Left cardiac atrium (tissue), 4 donors: ENCODE measurements at places on chromosomes 12 and 14. TPM values are rescaled to one million over a fixed set of nuclear protein-coding genes. Genes with fewer than 3 reads are reported as not detected.

Gene CMTM5
- 1.4 TPM for total RNA-seq

Gene STAT2
- total RNA-seq: 52.2 TPM

Gene INHBE
- not detected for total RNA-seq

Gene CLEC7A
- total RNA-seq: 7.4 TPM

Gene ZNF891
- 1.2 TPM for total RNA-seq

Gene KICS2
- 3.5 TPM for total RNA-seq

Gene RAB5B
- 114 TPM for total RNA-seq
